ENCODE measurements at places on chromosomes 6 and 20. TPM values are rescaled to one million over a fixed set of nuclear protein-coding genes. Genes with fewer than 3 reads are reported as not detected.

GRCh38 chr6:46848684-46849360 is 55.6 kb downstream of the MEP1A start:
- peak; percentile 72 for DNase-seq

DNA sequence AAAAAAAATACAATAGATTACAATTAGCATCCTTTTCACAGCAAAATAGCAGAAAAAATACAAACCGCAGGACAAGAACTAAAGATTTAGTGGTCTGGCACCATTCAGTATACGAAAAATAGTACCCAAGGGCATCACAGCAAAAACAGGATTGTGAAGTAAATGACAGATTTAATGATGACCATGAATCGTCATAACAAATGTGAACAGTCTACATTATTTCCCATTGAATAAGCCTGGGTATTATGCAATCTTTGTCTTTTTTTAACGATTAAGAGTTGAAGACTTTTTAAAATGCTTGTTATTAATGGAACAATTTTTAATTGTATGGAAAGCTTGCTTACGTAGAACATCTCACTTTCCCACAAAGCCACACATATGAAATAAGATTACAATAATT is 432.8 kb downstream of the PKHD1 start:
- no peak for DNase-seq

DNA sequence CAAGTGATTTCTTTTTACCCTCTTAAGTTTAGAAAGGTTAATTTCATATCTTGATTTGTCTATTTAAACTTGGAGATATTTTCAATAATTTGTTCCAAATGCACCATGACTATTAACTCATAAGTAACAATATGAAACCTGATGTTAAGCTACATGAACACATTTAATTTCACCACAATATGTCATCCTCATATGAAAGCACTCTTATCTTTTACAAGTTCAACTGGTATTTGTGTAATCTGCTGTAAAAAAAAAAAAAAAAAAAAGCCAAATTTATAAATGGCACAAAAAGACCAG is 110.4 kb downstream of the HFE start:
- no peak for DNase-seq

- no peak for DNase-seq
Observed at GRCh38 chr20:20295621-20296498, 72.0 kb upstream of the INSM1 start.

Gene COL11A2
- total RNA-seq: 0.77 TPM

DNA sequence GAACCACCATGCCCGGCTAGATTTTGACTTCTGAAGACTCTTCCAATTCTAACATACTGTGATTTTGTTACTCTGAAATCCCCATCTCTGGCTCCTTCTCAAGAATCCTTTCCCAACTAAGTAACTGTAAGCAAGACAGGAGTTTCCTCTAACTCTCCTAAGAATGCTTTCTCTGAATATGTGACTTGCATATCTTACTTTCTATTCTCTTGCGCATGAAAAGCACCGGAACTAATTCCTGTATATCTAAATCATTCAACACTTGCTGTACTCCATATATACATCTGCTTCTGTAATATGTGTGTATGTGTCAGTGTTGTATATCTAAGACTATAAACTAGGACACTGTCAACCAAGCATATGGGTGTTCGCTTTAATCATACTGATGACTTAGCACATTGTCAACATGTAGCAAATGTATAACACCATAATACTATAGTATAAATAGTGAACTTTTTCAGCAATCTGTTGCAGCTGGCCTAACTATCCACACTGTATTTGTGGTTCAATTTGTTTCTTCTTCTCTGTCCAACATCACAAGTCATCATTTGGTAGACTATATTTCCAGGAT is 108.1 kb upstream of the PRDM1 start:
- DNase-seq: no peak

GRCh38 chr20:63968136-63968927 is 1.4 kb downstream of the ZNF512B start:
- no peak for DNase-seq

GRCh38 chr6:123622780-123623179 is 14.0 kb downstream of the TRDN start:
- DNase-seq: no peak

Gene PKHD1
- total RNA-seq: not detected

- DNase-seq: no peak
Observed at GRCh38 chr20:57249073-57249472, 17.4 kb downstream of the BMP7 start.

Gene SIRPB1
- 6.0 TPM for total RNA-seq

- no peak for DNase-seq
Observed at GRCh38 chr20:4358552-4358951, 343.2 kb upstream of the RNF24 start.

DNA sequence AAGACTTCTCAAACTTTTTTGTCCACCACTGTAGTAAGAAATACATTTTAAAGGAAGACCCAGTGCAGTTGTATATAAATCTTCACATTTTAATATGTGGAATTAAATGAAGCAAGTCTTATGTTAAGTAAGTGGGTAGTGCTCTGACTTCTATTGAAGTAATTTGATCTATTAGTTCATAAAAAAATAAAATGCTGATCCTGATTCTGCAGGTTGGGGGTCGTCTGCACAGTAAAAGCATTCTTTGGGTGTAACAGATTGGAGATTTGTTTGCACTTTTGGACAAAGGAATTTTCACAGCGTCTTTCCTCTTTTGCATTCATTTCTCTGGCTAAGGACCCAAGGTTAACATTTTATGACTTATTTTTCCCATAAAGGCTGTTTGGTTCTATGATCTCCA is 106.8 kb downstream of the RNF144B start:
- no peak for DNase-seq

Gene RFX6
- total RNA-seq: not detected

DNA sequence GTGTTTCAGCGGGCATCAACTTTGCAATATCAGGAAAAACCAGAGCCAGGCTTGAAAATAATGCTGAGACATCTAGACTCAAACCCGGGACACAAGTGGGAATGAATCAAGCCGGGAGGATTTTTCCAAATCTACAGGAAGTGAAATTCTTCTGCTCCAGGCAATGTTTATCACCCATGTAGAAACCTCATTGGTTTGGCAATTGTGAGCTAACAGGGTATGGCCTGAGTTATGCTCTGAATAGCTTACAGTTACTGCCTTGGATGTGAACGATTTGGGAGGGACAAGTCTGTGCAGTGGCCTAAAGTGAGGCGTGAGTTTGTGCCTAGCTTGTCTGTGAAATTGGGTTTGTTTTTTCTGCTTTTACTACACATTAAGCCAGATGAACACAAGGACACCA is 87.4 kb downstream of the PCSK2 start:
- no peak for DNase-seq

GRCh38 chr20:10217721-10218410 is 764 bp upstream of the SNAP25 start:
- no peak for DNase-seq

GRCh38 chr20:61310954-61311353 is 58.9 kb downstream of the CDH4 start:
- no peak for DNase-seq

Gene BAK1
- 74.4 TPM for total RNA-seq

- peak; percentile 0 for DNase-seq
Observed at GRCh38 chr6:166737261-166737660, 110.2 kb upstream of the RPS6KA2 start.

- DNase-seq: no peak
Observed at GRCh38 chr6:19836799-19837510, at the start of gene ID4. Gene ID4, plus strand, starts transcription at chr6:19837370. Its CDS starts 385 bp downstream, at chr6:19837755.

Gene EEF1A1
- total RNA-seq: 5,026 TPM

- DNase-seq: no peak
Observed at GRCh38 chr6:111939902-111940301, 66.7 kb upstream of the FYN start.

DNA sequence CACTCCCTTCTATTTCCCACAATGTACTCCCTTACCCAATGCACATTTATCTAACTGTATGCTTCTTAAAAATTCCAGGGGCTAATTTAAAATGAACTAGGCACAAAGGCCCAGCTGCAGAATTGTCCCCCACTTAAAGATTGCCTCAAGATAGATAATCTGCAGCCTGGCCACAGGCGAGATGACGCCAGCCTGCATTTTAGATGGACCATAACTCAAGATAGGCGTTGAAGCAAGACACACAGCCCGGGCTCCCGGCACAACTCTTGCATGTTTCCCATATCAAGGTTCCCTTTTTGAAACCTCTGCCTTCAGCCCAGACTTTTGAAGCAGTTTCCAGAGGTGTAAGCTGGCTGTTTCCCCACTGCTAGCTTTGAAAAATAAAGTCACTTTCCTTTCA is 3.2 kb upstream of the REPS1 start:
- DNase-seq: no peak

- no peak for DNase-seq
Observed at GRCh38 chr6:28315628-28316027, 20.3 kb downstream of the ZSCAN31 start.

Gene OR2J3
- total RNA-seq: not detected

Gene PKIB
- total RNA-seq: 0.47 TPM

DNA sequence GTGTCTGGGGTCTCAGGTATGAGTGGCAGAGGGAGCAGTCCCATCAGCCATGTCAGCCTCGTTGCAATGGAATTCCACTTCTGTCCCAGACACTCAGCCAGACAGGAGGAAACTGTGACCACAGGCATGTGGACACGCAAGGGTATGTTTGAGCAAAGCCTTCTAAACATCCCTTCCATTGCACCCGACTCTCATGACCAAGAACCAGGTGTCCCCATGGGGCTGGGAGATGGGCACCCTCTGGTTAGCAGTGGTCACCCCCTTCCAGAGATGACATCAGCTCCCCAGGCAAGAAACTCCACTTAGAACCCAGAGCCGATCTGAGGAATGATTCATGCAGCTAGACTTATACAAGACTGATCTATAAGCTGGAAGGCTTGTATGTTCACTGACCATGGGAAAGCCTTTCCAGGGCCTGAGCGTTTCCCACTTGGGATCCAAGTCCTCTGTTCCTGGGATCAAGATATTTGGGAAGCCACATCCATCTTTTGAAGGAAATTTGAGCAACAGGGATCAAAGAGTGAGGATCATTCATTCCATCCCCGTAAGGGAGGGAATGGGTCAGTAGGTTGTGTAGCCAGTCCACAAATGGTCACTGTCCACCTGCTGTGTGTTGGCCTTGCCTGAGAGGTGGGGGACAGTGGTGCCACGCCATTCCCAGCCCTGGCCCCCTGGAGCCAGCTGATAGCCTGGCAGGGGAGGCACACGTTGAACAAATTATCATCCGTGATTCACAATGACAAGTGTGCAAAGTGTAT is 3.9 kb upstream of the MRGBP start:
- no peak for DNase-seq

Gene RIPOR3
- not detected for total RNA-seq

DNA sequence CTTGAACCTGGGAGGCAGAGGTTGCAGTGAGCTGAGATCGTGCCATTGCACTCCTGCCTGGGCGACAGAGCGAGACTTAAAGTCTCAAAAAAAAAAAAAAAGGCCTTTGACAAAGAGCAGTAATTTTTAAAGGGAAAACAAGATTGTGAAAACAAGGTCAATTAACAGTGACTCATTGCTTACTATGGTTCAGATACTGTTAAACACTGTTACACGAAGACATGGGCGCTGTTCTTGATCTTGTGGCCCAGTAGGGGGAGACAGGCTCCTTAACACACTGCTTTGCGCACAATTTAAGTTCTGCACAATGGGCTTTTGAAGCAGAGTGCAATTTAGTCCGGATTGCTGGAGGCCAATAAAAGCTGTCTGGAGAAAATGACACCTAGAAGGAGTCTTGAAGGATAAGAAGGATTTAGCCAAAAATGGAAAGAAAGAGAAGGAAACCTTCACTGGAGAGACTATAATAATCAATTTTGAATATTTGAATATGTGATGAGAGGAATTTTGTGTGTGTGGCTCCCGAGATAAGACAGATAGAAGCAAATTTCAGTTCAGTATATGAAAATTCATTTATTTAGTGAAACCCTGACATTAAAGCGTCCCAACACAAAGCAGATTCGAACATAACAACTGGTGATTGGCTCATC is 6.0 kb upstream of the LATS1 start:
- DNase-seq: peak; percentile 61

Gene ENPP4
- 7.1 TPM for total RNA-seq

- no peak for DNase-seq
Observed at GRCh38 chr6:2791450-2791974, 26.3 kb downstream of the WRNIP1 start.

Gene NT5E
- 24.1 TPM for total RNA-seq

DNA sequence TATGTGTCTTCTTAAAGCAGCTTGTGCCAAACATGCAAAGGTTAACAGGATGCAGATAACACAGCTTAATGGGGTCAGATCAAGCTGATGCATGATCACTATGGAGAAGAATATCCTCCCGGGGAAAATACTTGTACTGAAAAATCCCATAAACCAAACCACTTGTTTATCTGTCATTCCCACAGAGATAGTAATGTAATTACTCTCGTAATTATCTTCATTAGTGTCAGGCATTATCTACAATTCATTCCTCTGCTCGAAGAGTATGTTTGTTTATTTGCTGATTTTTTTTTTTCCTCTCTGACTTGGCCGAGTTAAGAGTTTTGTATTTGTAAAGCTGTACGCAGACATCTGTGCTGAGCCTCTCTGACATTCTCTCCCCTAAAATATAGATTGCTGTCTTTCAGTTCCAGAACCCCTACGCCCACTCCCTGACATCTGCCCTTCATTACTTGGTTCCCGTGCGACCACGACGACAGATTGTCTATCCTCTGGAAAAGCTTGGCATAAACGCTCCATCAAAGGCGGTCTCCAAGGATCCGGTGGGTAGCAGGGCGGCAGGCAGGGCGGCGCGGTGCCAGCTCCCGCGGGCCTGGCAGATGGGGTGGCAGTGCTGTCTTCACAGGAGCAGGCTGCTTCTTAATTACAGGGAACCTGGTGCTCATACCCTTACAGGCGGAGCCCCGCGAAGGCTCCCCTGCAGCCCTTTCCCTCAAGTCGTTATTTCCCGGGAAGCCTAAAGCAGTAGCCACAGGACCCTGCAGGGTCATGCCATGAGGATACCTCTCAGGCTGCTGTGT is 147.2 kb downstream of the CFAP61 start:
- no peak for DNase-seq

Gene C20orf141
- not detected for total RNA-seq

DNA sequence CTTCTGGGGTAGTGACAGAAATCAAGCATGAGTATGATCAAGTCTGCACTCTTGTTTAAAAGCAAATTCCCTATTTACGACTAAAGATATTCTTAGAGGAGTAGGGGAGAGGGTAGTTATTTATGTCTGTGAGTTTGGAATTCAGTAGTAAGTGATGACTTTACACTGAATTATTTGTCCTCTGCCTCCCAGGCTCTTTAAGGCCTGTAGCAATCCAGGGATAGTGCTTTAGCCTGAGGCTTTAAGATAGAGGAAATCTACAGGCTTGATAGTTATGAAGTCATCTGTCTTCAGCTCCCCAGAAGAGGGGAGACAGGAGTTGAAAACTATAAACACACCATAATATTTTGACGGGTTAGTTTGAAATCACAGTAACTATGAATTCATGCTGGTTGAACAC is 664.5 kb downstream of the EPM2A start:
- DNase-seq: no peak

DNA sequence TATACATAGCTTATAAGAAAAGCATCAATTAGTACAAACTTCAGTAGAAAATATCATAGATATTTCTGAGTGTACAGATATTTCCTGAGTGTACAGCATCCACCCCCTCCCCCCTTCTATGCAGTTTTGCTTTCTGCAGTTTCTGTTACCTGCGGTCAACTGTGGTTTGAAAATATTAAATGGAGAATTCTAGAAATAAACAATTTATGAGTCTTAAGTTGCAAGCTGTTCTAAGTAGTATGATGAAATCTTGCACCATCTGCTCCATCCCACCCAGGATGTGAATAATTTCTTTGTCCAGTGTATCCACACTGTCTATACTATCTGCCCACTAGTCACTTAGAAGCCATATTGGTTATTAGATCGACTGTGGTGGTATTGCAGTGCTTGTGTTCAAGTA is 15.8 kb upstream of the GPR63 start:
- DNase-seq: no peak

All from activated CD8-positive, alpha-beta memory T cell treated with anti-CD3 and anti-CD28 coated beads, Interleukin-2, amount 10 ng/mL, durations not matched to agents 7 days and 5 days (primary cell).